ENCODE measurements at places on chromosomes 5 and 9. TPM values are rescaled to one million over a fixed set of nuclear protein-coding genes. Genes with fewer than 3 reads are reported as not detected.

ECM2 gene
- not detected for polyA plus RNA-seq

INSL4 gene
- polyA plus RNA-seq = not detected

GNA14 gene
- polyA plus RNA-seq = not detected

OGN gene
- 0.10 TPM for polyA plus RNA-seq

BARX1 gene
- polyA plus RNA-seq = not detected

PHPT1 gene
- 57.0 TPM for polyA plus RNA-seq

PHYHD1 gene
- 3.0 TPM for polyA plus RNA-seq

IFNA21 gene
- not detected for polyA plus RNA-seq

GTF3C4 gene
- polyA plus RNA-seq = 5.0 TPM

NUTM2F gene
- not detected for polyA plus RNA-seq

NINJ1 gene
- polyA plus RNA-seq = 133 TPM

ADAMTS2 gene
- not detected for polyA plus RNA-seq

PAEP gene
- polyA plus RNA-seq = not detected

ZBED3 gene
- polyA plus RNA-seq = 0.74 TPM

NRG2 gene
- 0.05 TPM for polyA plus RNA-seq

PDCD1LG2 gene
- polyA plus RNA-seq = not detected

FBXO10 gene
- 0.86 TPM for polyA plus RNA-seq

RFX3 gene
- polyA plus RNA-seq = 6.2 TPM

MRPL36 gene
- polyA plus RNA-seq = 69.4 TPM

SOX30 gene
- 0.17 TPM for polyA plus RNA-seq

ARAP3 gene
- not detected for polyA plus RNA-seq

PPP2R2B gene
- 0.17 TPM for polyA plus RNA-seq

CDC42SE2 gene
- 348 TPM for polyA plus RNA-seq

KCNIP1 gene
- polyA plus RNA-seq = not detected

GRPEL2 gene
- polyA plus RNA-seq = 5.9 TPM

LRRC14B gene
- polyA plus RNA-seq = not detected

CTXN3 gene
- not detected for polyA plus RNA-seq

GPR151 gene
- polyA plus RNA-seq = not detected

FOXI1 gene
- not detected for polyA plus RNA-seq

STRBP gene
- polyA plus RNA-seq = 20.6 TPM

VCAN gene
- 0.28 TPM for polyA plus RNA-seq

OTP gene
- not detected for polyA plus RNA-seq

BTNL8 gene
- polyA plus RNA-seq = not detected

TAF11L5 gene
- polyA plus RNA-seq = not detected

TXN gene
- 96.8 TPM for polyA plus RNA-seq

CCL27 gene
- polyA plus RNA-seq = not detected

SCGB3A1 gene
- polyA plus RNA-seq = not detected

PIP5K1B gene
- polyA plus RNA-seq = 0.54 TPM

SIT1 gene
- 97.4 TPM for polyA plus RNA-seq

INSYN2B gene
- 0.12 TPM for polyA plus RNA-seq

OR1B1 gene
- not detected for polyA plus RNA-seq

ANKRD18B gene
- not detected for polyA plus RNA-seq

EEIG1 gene
- polyA plus RNA-seq = 297 TPM

SLC23A1 gene
- not detected for polyA plus RNA-seq

MLANA gene
- polyA plus RNA-seq = 0.97 TPM

SPATA9 gene
- polyA plus RNA-seq = not detected

TTC23L gene
- polyA plus RNA-seq = not detected

RNF183 gene
- not detected for polyA plus RNA-seq

CATSPER3 gene
- polyA plus RNA-seq = 0.81 TPM

BAAT gene
- not detected for polyA plus RNA-seq
